Stimulated activated CD8-positive, alpha-beta memory T cell treated with anti-CD3 and anti-CD28 coated beads, Interleukin-4, amount 100 ng/mL, for 1 hour (primary cell): ENCODE measurements at places on chromosomes 7 and 10.

GRCh38 chr7:51273360-51273759, 43.2 kb downstream of the COBL start:
- DNase-seq = no peak

DNA sequence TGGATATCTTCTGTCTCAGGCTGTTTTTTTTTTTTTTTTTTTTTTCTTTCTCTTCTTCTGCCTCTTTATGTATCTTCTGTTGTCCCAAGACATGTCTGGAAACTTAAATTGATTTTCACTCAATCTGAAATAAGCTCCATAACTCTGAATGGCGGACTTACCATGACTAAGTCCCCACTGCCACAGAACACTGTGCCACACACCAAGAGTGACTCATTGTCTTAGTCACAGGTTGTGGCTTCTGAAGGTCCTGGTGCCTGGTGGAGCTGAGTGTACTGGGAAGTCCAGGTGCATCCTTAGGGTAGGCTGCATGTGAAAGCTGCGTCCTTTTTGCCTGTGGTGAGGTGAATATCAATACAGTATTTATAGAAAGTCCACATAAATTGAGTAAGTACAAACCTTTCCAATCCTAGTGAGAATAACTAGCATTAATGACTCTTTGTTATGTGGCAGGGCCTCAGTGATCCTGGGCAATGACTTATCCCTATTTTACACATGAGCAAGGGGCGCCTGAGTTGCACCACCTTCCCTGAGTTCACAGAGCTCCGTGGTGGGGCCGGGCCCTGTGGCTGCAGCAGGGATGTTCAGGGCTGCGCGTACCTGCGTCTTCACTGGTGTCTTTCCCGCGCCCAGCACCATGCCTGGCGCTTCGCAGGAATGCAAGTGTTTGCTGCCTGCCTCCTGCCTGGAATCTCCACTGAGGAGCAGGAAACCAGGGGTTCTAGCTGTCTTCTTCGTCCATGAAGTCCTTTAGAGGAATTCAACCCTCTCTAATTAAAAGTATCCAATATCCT, 4.3 kb downstream of the PFKP start:
- no peak for DNase-seq

GRCh38 chr7:101538596-101539459, 90.3 kb downstream of the MYL10 start:
- DNase-seq = peak; percentile 27

GRCh38 chr7:143455491-143455890, 12.2 kb downstream of the TAS2R60 start:
- DNase-seq = no peak

DNA sequence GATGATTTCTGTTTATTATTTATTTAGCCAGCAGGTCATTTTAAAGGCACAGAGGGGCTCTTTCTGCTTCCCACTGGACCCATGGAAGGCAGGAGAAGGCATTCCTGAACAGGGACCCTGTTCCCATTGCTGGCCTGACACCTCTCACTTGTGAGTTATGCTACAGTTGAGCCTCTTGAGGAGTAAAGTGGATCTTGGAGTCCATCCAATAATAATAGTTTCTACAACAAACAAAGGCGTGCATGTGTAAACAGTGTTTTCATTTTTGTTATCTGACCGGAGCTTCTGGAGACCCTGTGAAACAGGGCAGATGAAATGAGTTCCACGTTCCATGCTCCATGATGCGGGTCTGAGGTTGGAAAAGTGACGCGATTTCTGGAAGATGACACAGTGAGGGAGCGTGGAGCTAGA, 127.3 kb upstream of the HABP2 start:
- DNase-seq = no peak

- no peak for DNase-seq
Measured at GRCh38 chr10:35271086-35271858, 65.0 kb upstream of the CCNY start.

DNA sequence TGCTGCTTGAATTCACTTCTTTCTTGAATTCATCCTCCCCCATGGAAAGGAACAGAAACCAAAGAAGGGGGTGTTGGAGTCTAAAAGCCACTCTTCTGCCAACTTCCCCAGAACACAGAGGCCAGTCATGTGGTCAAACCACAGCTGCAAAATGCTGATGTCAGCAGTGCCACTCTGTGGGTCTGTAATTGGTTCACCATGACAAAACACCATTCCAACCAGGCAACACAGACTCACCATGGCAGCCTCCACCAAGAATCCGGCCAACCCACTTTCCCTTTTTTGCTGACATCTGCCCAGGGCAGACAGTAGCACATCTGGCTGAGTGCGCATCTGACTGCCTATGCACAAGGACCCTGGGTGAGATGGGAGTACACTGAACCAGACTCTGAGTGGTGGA, 16.8 kb downstream of the OSBPL3 start:
- no peak for DNase-seq

GRCh38 chr10:50794490-50794889, 54.8 kb downstream of the ASAH2B start:
- no peak for DNase-seq

- no peak for DNase-seq
Measured at GRCh38 chr10:95505084-95505610, 56.0 kb downstream of the SORBS1 start.

DNA sequence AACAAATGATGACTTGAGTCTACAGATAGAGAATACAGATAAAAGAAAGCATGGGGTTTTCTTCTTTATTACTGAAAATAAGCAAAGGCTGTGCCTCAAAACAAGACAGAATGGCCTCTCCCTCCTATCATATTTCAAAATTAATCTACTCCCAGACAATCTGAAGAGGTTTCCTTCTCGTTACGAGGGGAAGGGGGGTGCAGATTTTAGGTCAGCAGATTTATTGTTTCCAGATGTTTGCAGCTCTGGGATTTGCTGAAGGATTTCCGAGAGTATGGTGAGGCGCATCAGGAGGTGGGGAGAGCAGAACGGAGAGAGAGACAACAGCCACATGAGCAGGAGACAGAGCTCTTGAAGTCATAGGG, 89.8 kb downstream of the KIAA1549 start:
- no peak for DNase-seq

DNA sequence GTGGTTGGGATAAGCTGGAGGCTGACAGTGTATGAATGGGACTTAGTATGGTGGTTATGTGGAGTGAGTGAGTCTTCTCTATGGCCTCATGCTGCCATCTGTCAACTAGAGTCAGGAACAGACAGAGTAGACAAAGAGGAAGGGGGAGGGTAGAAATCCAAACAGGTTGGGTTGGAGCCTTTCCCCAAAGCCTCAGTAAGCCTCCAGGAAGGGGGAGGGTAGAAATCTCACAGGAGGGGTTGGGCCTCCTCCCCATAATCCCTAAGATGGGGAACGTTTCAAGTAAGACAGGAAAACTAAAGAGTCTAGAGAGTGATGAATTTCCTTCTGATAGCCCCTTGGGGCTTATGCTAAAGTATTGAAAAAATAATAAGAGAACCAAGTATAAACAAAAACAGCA, 2.0 kb upstream of the AKR1B15 start:
- no peak for DNase-seq

GRCh38 chr10:59098387-59098786, 78.1 kb upstream of the PHYHIPL start:
- DNase-seq = no peak

DNA sequence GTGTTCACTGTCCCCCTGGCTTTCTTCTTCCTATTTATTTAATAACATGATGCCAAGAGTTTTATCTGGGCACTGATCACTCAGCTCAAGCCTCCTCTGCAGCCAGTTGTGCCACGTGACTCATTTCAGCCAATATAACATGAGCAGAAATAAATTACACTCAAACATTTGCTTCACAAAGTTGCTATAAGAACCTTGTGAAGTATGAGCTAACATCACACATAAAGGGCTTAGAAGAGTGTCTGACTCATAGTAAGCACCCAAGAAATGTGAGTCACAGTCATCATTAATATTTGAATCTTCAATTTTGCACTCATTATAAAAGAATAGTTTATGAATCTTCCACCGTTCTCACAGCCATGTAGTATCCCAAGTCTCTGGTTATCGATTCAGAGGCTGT, 414.6 kb upstream of the NPVF start:
- no peak for DNase-seq

DNA sequence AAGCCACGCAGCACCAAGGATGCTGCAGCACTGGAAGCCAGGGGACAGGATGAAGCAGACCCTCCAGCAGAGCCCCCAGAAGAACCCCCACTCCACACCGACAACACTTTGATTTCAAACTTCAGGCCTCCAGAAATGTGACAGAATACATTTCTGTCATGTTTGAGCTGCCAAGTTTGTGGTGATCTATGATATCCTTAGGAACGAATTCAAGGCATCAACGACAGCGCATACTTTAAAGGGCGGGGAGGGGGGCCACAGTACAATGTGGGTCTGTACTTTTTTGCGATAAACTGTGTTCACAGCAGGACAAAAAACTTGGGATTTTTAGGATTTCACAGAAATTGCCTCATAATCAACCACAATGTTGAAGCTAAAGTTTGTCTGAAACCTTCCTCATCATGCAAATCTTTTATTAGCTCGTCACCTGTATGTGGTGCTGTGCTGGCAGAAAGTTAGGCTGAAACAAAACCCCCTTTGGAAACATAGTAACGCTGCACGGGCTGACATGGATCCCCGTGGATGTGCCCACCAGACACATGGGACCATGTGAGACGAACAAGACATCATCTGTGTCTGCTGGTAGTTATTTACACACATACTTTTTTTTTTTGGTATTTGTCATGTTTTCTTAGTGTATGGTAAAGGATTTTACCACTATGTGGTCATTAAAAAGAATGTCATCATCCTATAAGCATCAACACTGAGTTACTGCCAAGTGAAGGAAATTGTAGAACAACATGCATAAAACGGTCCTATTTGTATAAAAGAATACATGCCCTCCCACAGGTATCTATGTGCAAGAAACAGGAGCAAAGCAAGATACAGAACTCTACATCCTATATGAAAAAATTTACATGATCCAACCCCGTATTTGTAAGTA, 113.3 kb upstream of the AFAP1L2 start:
- DNase-seq = no peak

- no peak for DNase-seq
Measured at GRCh38 chr10:129892548-129893052, 71.5 kb downstream of the EBF3 start.

GRCh38 chr7:138663725-138664710, 37.1 kb downstream of the SVOPL start:
- no peak for DNase-seq
